ENCODE measurements at places on chromosomes 5 and 9. TPM values are rescaled to one million over a fixed set of nuclear protein-coding genes. Genes with fewer than 3 reads are reported as not detected.
A peak's percentile ranks its signal among the peaks of the same experiment; 100 is the strongest.

The SOX30 gene
- polyA plus RNA-seq = 0.53 TPM

DNA sequence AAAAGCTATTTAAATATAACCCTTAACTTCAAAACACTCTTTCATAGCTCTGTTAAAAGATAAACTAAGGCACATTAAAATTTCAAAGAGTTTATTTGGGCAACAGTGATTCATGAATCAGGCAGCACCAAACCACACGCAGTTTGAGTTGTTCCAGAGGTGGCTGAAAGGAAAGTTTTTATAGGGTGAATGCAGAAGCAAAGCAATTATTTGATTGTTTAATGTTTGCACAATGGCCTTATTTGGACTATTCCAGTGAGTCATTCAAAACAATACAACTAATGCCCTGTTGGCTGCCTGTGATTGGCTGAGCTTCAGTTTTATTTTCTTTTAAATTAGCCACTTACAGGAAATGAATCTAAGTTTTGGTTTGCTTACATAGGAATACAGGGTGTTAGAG is 125.3 kb downstream of the CEP120 start:
- H3K27me3 ChIP-seq = no peaks in the 10 kb centered on the region
- H3K36me3 ChIP-seq = no peaks in the 10 kb centered on the region
- H3K4me1 ChIP-seq = no peaks in the 10 kb centered on the region
- no peak overlapping the region for H3K4me3 ChIP-seq

- no peak overlapping the region for H3K27ac ChIP-seq
- H3K36me3 ChIP-seq = no peaks in the 10 kb centered on the region
- no peaks in the 10 kb centered on the region for H3K4me1 ChIP-seq
These were observed 639.3 kb downstream of the MTRR start for GRCh38 chr5:8508231-8508630.

The MARCHF11 gene
- polyA plus RNA-seq = not detected

The ACTL7B gene
- polyA plus RNA-seq = not detected

DNA sequence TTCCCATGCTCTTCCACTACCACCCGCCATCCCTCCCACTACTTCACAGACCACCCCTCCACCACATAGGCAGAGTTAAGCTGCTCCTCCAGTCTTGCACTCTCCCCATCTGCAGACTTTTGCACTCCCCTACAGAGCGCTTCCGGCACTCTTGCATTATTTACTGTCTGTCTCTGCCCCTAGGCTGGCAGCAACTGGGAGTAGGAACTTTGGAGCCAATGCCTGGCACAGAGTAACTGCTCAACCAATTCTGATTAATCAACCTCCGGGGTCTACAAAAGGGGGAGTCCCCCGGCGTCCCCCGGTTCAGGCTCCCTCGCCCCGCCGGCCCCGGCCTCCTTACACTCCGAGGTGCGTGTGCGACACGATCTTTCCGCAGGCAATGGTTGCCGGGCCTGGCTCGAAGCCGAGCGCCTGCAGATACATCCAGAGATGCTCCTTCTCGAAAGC is 498 bp downstream of the HAUS6 start:
- H3K4me1 ChIP-seq = peaks cover 32% of the 10 kb centered on the region
- peak overlapping the region; percentile 74 for H3K27ac ChIP-seq
- H3K36me3 ChIP-seq = no peaks in the 10 kb centered on the region
- no peaks in the 10 kb centered on the region for H3K27me3 ChIP-seq

GRCh38 chr5:81317536-81317935 is 16.1 kb downstream of the ZCCHC9 start:
- no peak overlapping the region for H3K4me3 ChIP-seq
- no peaks in the 10 kb centered on the region for H3K36me3 ChIP-seq
- H3K27me3 ChIP-seq = no peaks in the 10 kb centered on the region
- H3K27ac ChIP-seq = no peak overlapping the region
- no peak for DNase-seq

The TMEM215 gene
- not detected for polyA plus RNA-seq

DNA sequence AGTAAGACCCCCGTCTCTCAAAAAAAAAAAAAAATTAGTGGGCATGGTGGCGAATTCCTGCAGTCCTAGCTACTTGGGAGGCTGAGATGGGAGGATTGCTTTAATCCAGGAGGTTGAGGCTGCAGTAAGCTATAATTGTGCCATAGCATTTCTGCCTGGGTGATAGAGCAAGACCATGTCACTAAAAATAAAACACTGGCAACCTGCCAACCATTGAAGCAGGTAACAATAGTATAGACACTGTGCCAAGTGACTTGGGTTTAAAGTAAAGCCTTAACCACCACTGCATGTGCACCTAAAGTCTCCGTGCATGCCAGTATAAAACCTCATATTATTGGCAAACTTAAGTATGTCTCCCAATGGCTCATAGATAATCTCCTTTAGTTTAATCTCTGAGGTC is 3.4 kb upstream of the APBA1 start:
- H3K36me3 ChIP-seq = no peaks in the 10 kb centered on the region
- peaks cover 12% of the 10 kb centered on the region for H3K4me1 ChIP-seq
- H3K27ac ChIP-seq = no peak overlapping the region
- no peak for DNase-seq

The LRRC14B gene
- not detected for polyA plus RNA-seq

DNA sequence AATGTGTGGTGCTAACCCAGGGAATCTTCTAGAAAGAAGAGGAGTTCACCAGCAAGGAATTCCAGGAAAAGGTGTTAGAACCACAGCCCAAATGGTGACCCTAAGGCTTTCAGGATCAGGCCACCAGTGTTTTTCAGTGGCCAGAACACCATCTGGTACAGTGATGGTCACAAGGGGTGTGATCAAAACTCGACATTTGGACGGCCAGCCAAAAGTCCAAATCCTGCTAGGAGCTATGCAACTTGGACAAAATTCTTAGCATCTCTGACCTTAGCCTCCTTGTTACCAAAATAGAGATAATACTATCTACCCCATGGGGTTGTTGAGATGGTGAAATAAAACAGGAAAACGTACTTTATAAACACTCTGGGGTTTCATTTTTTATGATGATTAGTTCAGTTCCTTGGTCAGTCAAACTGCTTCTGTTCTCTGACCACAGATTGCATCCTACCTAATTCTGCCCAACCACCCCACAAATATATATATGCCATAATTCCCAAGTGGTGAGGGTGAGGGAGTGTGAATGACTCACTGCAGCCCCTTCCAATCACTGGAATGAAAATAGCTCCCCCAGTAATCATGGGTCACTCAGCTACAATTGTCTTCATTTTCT is 210.3 kb downstream of the CDK5RAP2 start:
- no peaks in the 10 kb centered on the region for H3K27me3 ChIP-seq
- no peaks in the 10 kb centered on the region for H3K36me3 ChIP-seq
- H3K4me1 ChIP-seq = no peaks in the 10 kb centered on the region
- H3K27ac ChIP-seq = no peak overlapping the region

DNA sequence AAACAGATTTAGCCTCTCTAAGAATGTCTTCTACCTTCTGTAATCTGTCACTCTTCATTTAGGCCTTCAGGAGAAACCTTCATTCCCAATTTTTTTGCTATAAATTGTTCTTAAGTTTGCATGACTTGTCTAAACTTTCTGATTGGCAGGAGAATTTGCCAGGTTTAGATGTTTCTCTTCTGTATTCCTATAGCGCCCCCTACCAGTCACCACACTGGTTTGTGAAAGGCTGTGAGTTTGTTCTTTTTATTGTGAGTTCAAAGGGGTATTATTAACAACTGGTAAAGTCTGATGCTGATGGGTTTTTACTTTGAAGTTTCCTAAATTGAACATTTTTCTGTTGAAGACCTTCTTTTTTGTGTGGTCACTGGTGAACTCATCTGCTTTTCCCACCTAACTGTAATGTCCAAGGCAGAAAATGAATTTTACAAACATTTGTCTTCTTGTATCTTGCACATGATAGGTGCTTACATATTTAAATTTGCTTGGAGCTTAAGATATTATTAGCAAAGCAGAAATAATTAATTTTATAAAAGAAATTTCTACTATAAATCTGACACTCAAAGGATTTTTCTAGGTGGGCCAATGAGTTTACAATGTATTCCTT is 18.4 kb upstream of the F2RL2 start:
- DNase-seq = peak; percentile 54
- peaks cover 36% of the 10 kb centered on the region for H3K36me3 ChIP-seq

DNA sequence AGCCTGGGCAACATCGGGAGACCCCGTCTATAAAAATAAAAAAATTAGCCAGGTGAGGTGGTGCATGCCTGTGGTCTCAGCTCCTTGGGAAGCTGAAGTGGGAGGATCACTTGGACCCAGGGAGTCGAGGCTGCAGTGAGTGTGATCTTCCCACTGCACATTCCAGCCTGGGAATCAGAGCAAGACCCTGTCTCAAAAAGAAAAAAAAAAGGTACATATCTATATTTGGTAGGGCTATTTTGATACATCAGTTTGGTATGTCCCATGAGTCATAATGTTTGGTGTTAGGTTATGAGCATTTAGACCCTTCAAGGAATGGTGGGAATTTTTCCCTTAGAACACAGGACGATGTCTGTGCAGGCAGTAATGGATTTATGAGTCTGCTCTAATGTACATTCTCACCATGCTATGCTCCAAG is 55.3 kb upstream of the POU4F3 start:
- H3K4me1 ChIP-seq = no peaks in the 10 kb centered on the region
- peaks cover 12% of the 10 kb centered on the region for H3K36me3 ChIP-seq
- no peak overlapping the region for H3K27ac ChIP-seq

- H3K27ac ChIP-seq = peak overlapping the region; percentile 38
- no peaks in the 10 kb centered on the region for H3K27me3 ChIP-seq
- peaks cover 100% of the 10 kb centered on the region for H3K4me1 ChIP-seq
- H3K36me3 ChIP-seq = no peaks in the 10 kb centered on the region
These were observed 5.7 kb downstream of the CCDC69 start for GRCh38 chr5:151218177-151218576.

The CFAP157 gene
- 0.14 TPM for polyA plus RNA-seq

DNA sequence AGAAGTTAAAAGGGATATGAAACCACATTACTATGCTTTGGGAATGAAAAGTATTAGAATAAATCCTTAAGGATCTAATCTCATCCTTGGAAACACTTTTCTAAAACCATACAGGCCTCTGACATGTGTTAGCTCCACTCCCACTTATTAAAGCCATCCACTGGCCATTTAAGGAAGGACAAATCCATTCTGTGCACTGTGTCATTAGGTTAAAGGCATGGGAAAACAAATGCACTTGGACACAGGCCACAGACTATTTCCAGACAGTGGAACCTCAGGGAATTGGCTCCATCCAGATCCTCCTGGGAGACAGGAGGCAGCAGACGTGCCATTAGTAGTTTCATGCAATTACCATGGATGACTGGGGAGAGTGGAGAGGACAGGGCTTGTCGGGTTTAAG is 454.9 kb downstream of the ENC1 start:
- H3K36me3 ChIP-seq = no peaks in the 10 kb centered on the region
- H3K4me1 ChIP-seq = no peaks in the 10 kb centered on the region
- no peak overlapping the region for H3K27ac ChIP-seq
- DNase-seq = no peak

GRCh38 chr9:92607773-92608172 is 62.2 kb downstream of the IPPK start:
- H3K36me3 ChIP-seq = no peaks in the 10 kb centered on the region
- no peak overlapping the region for H3K27ac ChIP-seq
- H3K4me1 ChIP-seq = no peaks in the 10 kb centered on the region

The PCDHB14 gene
- polyA plus RNA-seq = not detected

GRCh38 chr9:137083394-137084004 is 3.3 kb upstream of the MAN1B1 start:
- no peak overlapping the region for H3K27ac ChIP-seq
- no peak for DNase-seq
- no peaks in the 10 kb centered on the region for H3K27me3 ChIP-seq
- no peaks in the 10 kb centered on the region for H3K36me3 ChIP-seq
- H3K4me3 ChIP-seq = no peak overlapping the region

DNA sequence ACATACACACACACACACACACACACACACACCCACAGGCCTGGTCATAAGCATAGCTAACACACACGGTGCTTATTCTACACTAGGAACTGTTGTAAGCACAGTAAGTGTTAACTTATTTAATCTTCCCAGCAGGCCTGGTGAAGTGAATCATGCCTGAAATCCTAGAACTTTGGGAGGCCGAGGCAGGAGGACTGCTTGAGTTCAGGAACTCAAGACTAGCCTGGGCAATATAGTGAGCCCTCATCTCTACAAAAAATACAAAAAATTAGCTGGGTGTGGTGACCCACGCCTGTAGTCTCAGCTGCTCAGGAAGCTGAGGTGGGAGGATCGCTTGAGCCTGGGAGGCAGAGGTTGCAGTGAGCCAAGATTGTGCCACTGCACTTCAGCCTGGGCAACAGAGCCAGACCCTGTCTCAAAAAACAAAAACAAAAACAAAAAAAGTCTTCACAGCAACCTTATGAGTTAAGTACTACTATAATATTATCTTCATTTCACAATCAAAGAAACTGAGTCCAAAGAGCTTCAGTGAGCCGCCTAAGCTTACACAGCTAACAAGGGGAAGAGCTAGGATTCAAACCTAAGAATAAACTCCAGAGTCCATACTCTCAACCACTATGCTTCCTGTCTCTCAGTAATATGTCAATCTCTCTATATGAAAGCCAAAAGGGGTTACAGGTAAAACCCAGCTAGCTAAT is 2.3 kb downstream of the MEGF9 start:
- H3K4me1 ChIP-seq = peaks cover 55% of the 10 kb centered on the region
- peak overlapping the region; percentile 72 for H3K27ac ChIP-seq
- no peaks in the 10 kb centered on the region for H3K27me3 ChIP-seq
- H3K4me3 ChIP-seq = no peak overlapping the region

DNA sequence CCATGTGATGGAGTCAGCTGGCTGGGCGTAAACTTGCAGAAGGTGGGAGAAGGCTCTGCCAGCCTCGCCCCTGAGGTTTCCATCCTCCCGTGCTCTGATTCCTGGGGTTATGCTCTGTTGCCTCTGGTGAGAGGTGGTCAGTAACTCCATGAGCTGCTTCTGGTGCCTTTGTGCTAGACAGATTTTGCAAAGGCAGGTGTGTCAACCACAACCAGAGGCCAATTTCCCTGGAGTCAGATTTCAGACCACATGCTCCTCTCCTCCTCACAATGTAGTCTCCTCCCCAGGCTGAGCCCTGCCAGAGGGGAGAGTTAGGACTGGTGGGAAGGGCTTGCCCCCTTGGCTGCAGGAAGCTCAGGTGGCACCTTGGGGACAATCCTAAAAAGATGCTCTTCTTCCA is 38.8 kb upstream of the TENT4A start:
- no peak for DNase-seq
- no peaks in the 10 kb centered on the region for H3K36me3 ChIP-seq
- no peaks in the 10 kb centered on the region for H3K27me3 ChIP-seq
- H3K4me3 ChIP-seq = no peak overlapping the region
- no peaks in the 10 kb centered on the region for H3K4me1 ChIP-seq

GRCh38 chr9:124869466-124869985 is 7.6 kb downstream of the ARPC5L start:
- H3K27ac ChIP-seq = peak overlapping the region; percentile 91
- H3K4me3 ChIP-seq = peak overlapping the region; percentile 50
- H3K27me3 ChIP-seq = no peaks in the 10 kb centered on the region
- H3K36me3 ChIP-seq = peaks cover 15% of the 10 kb centered on the region
- H3K4me1 ChIP-seq = peaks cover 54% of the 10 kb centered on the region

GRCh38 chr5:148653291-148653835 is 964 bp downstream of the HTR4 start:
- no peak for DNase-seq
- no peaks in the 10 kb centered on the region for H3K4me1 ChIP-seq
- H3K27ac ChIP-seq = no peak overlapping the region

The EIF4E1B gene
- polyA plus RNA-seq = not detected

The HBEGF gene
- 2.4 TPM for polyA plus RNA-seq

All from CD4-positive, alpha-beta memory T cell (primary cell).